ENCODE measurements at places on chromosomes 1 and 21.

DNA sequence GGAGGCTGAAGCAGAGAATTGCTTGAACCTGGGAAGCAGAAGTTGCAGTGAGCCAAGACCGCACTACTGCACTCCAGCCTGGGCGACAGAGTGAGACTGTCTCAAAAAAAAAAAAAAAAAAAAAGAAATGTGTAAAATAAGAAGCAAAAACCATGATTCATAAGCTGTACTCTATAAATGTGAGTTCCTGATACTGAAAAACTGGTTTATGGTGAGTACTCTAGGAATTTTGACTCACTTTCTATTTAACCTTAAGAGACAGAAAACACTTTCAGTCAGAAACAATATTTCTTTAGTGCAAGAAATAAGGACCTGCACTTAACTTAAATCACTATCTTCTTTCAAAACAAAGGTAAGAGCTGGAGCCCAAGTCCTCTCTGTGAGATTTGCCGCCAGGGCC lies 19.9 kb upstream of the POU2F1 start:
- no peak for DNase-seq

DNA sequence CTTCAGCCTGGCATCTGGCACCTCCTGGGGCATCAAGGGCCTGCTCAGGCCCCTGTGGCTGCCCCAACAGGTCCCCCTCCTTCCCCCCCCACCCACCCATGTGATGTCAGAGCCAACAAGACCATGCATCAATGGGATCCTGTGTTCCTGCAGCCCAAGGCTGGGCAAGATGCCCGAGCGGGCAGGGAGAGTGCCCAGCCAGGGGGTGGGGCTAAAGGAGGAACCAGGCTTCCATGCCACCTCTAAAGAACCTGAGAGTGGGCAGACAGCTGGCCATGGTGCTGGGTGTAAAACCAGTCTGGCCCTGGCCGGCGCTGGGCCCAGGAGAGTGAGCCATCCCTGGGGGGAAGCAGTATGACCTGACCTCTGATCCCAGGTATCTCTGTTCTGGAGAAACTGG lies 7.6 kb downstream of the COL16A1 start:
- DNase-seq, result no peak

- peak; percentile 29 for DNase-seq
Observed at GRCh38 chr1:53620061-53620855, 118.7 kb downstream of the GLIS1 start.

- DNase-seq, result no peak
Observed at GRCh38 chr1:13774121-13774520, 74.1 kb downstream of the PRDM2 start.

DNA sequence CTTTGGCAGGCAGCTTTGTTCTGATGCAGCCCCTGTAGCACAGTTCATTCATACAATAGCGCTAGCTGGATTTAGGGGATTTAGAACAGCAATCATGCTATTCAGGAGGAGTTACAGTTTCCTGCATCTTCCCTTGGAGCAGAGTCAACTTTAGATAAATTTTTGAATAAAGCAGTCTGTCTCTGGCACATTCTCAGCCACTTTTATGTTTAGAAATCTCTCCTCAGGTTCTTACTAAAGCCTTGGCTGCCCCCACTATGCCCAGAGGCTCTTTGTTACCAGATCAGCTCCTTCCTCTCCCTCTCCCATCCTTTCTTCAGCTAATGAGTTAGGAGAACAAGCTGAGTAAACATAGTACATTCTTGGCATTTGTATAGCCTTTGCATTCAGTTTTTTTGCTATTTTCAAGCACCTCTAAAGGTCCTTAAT lies 17.0 kb upstream of the PIGC start:
- no peak for DNase-seq

DNA sequence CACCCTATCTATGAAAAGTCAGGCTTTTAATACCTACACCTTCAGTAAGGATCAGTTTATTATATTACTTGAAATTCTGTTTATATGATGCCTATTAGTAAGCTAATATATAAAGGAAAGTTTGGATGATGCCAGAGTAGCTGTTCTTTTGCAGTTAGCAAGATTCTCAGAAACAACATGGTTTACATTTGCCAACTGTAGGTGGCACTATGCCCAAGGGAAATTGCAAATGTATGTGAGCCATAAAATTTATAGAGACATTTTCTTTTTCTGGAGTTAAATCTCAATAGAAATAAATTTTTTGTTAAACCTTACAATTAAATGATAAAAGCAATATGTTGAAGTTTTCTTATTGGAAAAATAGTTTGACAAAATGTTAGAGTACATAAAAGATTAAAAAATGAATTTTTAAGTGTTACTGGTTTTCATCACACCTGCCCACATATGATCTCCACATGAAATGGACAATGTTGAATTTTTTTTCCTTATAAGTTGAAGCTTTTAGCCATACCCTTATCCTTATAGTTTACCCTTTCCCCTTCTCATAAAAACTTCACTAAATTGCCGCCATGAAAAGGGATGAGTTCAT lies 32.1 kb upstream of the EPHX4 start:
- peak; percentile 27 for DNase-seq

DNA sequence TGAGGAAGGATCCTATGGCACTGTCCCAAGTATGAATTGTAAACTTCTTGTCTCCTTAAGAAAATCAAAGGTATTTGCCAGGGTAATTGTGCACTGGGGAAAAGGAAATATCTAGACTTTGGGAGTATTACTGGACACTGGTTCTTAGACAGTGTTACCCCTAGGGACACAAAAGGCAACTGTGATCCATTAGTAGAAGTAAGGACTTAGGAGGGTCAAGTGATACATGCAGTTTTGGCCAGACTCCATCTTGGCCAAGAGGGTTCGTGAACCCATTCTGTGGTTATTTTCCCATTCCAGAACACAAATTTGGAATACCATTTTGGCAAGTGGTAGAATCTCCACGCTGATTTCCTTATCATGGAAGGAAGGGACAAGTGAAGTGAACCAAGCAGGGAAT lies 98.1 kb downstream of the TM2D1 start:
- no peak for DNase-seq

DNA sequence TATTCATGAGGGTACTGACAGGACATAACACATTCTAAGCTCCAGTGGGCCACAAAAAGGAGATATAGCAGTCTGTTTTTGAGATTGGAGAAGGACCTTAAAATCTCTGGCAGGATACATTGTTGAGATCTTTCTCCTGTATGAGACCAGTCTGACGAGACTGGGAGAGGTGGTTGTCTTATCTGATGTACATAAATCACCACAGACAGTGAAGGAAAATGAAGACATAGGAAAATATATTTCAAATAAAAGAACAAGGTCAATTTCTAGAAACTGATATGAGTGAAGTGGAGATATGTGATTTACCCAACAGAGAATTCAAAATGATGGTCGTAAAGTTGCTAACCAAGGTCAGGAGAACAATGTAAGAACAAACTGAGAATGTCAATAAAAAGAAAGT lies 21.3 kb upstream of the EGLN1 start:
- DNase-seq, result no peak

- DNase-seq, result no peak
Observed at GRCh38 chr1:199855580-199855979, 171.9 kb upstream of the NR5A2 start.

- DNase-seq, result no peak
Observed at GRCh38 chr1:167695756-167696561, 25.8 kb upstream of the MPZL1 start.

GRCh38 chr1:8560035-8560434 lies 242.1 kb downstream of the SLC45A1 start:
- DNase-seq, result no peak

- DNase-seq, result no peak
Observed at GRCh38 chr1:157542676-157543075, 9.6 kb downstream of the FCRL5 start.

- DNase-seq, result no peak
Observed at GRCh38 chr1:33637846-33638440, 165.5 kb downstream of the ZSCAN20 start.

DNA sequence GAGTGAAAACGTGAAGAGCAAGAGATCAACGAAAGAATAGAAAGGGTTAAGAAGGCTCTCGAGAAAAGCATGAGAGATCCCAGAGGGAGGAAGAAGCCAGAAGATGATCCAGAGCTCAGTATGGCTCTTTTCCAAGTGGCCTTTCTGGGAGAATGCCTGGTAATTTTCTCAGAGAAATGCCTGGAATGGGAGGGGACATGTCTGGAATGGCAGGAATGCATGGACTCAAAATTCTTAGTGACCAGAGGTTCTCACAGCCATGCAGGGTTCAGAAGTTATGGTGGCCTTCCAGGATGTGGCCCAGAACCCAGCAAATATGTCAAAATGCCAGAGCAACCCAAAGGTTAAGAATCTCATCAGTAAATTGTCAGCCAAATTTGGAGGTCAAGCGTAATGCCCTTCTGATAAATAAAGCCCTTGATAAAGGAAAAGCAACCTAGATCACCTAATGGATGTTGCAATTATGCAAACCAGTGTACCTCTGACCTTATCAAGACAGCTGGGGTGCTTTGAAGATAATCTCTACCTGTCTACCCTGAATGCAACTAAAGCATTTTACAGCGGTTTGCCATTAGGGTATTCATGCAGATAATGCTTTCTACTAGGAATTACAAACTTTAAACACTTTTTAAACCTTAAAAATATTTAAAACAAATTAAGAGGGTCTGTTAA lies 53.1 kb downstream of the NBPF6 start:
- DNase-seq, result no peak

DNA sequence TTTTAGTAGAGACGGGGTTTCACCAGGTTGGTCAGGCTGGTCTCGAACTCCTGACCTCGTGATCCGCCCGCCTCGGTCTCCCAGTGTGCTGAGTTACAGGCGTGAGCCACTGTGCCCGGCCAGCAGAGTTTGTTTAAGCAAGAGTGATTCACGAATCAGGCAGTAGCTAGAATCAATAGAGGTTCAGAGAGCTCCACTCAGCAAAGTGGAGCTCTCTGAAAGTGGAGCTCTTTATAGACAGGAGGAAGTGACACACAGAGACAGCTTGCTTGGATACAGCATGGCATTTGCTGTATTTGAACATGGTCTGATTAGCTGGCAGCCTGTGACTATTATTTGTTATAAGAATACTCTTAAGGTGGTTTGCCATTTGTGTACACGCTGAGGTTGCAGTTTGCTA lies 27.1 kb upstream of the CD34 start:
- no peak for DNase-seq

GRCh38 chr1:226034482-226034881 lies 28.0 kb upstream of the H3-3A start:
- DNase-seq, result no peak

DNA sequence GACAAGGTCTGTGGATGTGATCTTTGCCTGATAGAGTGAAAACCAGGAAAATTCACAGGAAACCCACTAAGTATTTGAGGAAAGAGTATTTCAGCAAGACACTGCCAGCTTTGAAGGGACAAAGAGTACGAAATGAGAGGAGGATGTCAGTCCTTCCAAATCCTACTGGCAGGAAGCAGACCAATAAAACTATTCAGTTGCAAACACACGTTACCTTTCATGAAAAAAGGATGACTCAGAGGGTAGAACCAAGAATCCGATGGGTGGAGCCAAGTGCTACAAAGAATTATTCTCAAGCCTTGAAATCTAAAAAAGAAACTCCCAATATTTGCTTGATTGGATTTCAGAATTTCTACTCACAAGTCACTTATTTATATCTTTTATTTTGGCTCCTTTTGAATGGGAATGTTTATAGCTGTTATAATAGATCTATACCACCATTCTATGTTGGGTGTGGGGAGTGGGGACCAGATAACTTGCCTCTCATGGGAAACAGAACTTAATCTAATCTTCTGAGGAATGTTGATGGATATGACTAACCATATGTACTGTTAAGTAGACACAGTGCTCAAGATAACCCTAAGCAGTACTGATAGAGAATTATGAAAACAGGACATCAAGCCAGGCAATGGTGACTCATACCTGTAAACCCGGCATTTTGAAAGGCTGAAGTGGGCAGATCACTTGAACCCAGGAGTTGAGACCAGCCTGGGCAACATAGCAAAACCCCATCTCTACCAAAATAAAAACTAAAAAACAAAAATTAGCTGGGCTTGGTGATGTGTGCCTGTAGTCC lies 19.3 kb upstream of the HEATR1 start:
- no peak for DNase-seq

GRCh38 chr1:212574732-212575131 lies 33.8 kb upstream of the ATF3 start:
- no peak for DNase-seq

GRCh38 chr1:226937940-226938725 lies 2.0 kb upstream of the COQ8A start:
- DNase-seq, result no peak

DNA sequence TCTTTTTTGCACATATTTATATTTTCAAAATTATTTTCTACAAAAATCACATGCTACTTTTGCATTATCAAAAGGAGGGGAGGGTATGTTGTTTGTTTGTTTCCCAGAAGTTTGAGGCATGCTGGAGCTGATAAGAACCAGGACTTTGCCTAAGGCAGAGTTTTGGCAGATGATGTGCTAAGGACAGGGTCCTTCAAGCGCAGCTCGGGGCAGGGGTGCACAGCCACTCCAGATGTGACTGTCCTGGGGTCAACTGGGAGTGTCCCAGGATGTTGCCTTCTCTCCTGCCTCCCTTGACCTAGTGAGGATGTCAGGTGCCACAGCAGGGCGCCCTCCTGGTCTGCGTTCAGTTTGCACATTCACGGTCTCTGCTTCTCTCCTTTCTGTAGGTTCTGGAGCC lies 42.6 kb upstream of the SRRM1 start:
- DNase-seq, result no peak

GRCh38 chr1:6870571-6870970 lies 85.3 kb downstream of the CAMTA1 start:
- DNase-seq, result no peak

- no peak for DNase-seq
Observed at GRCh38 chr1:203045821-203046594, 19.7 kb downstream of the PPFIA4 start.
